ENCODE measurements at places on chromosomes 16 and 17.

- no peak for DNase-seq
Measured at GRCh38 chr16:27398894-27399853, 2.8 kb upstream of the IL21R start.

- no peak for DNase-seq
Measured at GRCh38 chr17:46057366-46057765, 58.3 kb downstream of the STH start.

GRCh38 chr16:58018803-58019202 lies 6.8 kb upstream of the MMP15 start:
- no peak for DNase-seq

GRCh38 chr16:71754652-71755051 lies 30.2 kb upstream of the PHLPP2 start:
- DNase-seq, result no peak

All from stimulated activated CD4-positive, alpha-beta T cell treated with anti-CD3 and anti-CD28 coated beads, Interleukin-1b, Interleukin-23, amount 100 ng/mL, for 1 hour (primary cell).